Endodermal cell (in vitro differentiated cells): ENCODE measurements at places on chromosomes 16 and 17. TPM values are rescaled to one million over a fixed set of nuclear protein-coding genes. Genes with fewer than 3 reads are reported as not detected.

Gene ZG16
- total RNA-seq, result not detected in 2 replicates

DNA sequence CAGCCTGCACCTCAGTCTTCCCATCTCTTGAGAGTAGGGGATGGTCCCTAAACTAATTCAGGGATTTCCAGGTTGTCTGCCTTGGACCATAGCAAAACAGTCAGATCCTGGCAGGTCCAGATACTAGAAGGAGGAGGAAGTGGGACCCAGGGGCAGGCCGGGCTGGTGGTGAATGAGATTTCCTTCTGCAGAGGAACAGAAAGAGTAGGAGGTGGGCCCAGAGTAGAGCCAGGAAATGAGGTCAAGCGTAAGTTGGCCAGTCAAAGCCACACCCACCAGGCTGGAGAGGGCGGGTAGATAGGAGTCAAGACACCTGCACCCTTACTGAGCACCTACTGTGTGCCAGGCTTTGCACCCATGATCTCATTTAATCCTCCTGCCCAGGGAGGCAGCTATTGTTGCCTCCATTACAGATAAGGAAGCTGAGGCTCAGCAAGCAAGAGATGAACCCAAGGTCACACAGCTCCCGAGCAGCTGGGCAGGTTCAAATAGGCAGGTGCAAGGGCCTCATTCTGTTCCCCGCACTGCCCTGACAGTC lies 2.6 kb downstream of the CDH5 start:
- no peak overlapping the region for H3K27ac ChIP-seq
- peak; percentile 57 for DNase-seq
- H3K4me1 ChIP-seq, result peaks cover 5% of the 10 kb centered on the region
- H3K36me3 ChIP-seq, result no peaks in the 10 kb centered on the region
- H3K4me3 ChIP-seq, result no peak overlapping the region
- H3K27me3 ChIP-seq, result no peaks in the 10 kb centered on the region

Gene WNT9B
- total RNA-seq, result 0.27 and 0.33 TPM in 2 replicates

GRCh38 chr17:1216217-1217088 lies 36.7 kb upstream of the ABR start:
- peaks cover 7% of the 10 kb centered on the region for H3K4me1 ChIP-seq
- H3K27ac ChIP-seq, result peak overlapping the region; percentile 49
- H3K4me3 ChIP-seq, result no peak overlapping the region

DNA sequence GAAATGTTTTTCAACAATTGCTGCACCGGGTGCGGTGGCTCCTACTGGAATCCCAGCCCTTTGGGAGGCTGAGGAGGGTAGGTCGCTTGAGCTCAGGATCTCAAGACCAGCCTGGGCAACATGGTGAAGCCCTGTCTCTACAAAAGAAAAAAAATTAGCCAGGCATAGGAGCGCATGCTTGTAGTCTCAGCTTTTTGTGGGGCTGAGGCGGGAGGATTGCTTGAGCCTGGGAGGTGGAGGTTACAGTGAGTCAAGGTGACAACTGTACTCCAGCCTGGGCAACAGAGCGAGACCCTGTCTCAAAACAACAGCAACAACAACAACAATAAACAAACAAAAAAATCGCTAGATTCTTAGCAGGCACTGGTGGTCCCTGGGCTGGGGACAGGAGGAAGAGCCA lies 28.5 kb downstream of the IL21R start:
- DNase-seq, result no peak
- no peak overlapping the region for H3K4me3 ChIP-seq

Gene CEP112
- total RNA-seq, result 14.4 to 21.6 TPM (median 21.4 TPM) in 3 replicates

DNA sequence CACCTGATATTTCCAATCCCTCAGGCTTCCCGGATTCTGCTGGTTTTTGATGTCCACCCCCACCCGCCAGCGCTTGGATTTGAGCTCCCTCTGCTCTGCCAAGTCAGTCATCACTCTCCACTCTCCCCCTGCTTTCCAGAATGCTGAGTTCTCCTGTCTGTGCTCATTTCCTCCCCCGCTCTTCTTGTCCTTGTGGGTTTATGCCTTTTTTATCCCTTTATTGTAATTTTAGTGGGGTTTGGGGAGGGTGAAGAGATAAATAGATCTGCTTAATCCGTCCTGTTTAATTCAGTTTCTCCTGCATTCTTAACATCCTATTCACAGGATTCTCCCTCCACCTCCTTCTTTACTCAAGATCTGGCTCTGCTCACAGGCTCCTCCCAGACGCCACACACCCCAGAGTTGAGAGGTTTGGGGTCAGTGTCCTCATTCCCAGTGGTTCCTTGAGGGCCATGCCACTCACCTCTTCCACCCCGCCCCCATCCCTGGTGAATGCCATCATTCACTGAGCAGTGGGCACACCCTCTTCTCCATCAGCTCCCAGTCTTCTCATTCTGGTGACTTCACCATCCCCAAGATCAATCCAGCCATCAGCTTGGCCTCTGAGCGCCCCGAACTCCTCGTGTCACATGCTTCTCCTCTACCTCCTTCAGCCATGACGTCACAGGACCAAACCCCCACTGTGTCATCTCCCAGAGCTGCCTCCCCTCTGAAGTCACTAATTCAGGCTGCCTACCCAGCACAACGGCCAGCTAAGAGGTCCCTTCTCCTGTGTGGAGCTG lies 15.1 kb upstream of the GUCY2D start:
- no peak overlapping the region for H3K27ac ChIP-seq
- no peak for DNase-seq
- no peak overlapping the region for H3K4me3 ChIP-seq
- H3K36me3 ChIP-seq, result no peaks in the 10 kb centered on the region

Gene EVI2A
- total RNA-seq, result not detected in 3 replicates

- no peaks in the 10 kb centered on the region for H3K27me3 ChIP-seq
- H3K4me3 ChIP-seq, result no peak overlapping the region
- DNase-seq, result peak; percentile 22
Observed at GRCh38 chr16:80594756-80595155, 54.0 kb downstream of the DYNLRB2 start.

Gene TPSD1
- not detected in 2 replicates for total RNA-seq

- H3K27ac ChIP-seq, result no peak overlapping the region
- no peaks in the 10 kb centered on the region for H3K36me3 ChIP-seq
- no peaks in the 10 kb centered on the region for H3K27me3 ChIP-seq
- DNase-seq, result peak; percentile 68
- peaks cover 13% of the 10 kb centered on the region for H3K4me1 ChIP-seq
- H3K4me3 ChIP-seq, result no peak overlapping the region
Observed at GRCh38 chr16:78505544-78506366, 406.3 kb downstream of the WWOX start.

DNA sequence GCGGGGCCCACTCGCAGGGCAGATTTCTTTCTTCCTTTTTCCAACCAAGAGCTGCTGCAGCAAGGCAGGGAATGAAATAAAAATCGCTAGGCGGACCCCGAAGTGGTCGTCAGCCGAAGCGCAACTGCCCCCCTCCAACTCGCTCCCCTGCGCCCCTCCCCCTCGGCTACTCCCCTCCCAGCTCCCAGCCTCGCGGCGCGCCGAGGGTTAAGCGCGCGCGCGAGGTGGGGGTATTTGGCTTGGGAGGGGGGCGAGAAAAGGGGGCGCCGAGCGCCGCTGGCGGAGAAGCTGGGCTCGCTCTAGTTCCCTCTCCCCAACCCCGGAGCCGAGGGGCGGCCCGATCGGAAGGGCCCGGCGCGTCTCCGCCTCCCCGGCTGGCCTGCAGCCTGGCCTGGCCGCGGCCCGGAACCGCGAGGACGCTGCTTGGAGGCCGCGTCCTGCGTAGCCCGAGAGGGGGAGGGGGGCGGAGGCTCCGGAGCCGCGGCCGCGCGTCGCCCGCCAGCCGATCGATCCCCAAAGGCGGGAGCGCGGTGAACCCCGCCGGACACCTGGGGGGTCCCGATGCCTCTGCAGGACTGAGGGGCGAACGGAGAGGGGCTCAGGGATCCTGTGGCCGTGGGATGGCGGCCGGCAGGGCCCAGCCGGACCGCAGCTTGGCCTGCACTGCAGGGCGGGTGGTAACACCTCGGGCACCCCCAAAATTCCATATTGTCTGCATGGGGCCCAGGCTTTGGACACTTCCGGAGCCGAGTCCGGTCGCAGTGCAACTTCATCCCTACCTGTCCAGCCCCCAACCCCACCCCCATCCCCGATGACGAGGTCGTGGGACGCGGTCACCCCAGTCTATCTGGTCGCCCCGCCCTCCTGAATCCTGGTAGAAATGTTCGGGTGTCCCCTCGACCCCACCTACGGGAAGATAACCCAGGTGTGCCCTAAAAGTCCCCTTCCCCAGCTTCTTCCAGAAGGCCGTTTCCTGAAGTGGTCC lies 4.9 kb upstream of the CBX4 start:
- H3K36me3 ChIP-seq, result no peaks in the 10 kb centered on the region
- H3K27me3 ChIP-seq, result peaks cover 85% of the 10 kb centered on the region
- H3K27ac ChIP-seq, result no peak overlapping the region
- H3K4me1 ChIP-seq, result no peaks in the 10 kb centered on the region
- peak overlapping the region; percentile 74 for H3K4me3 ChIP-seq
- DNase-seq, result peak; percentile 89

- no peak overlapping the region for H3K27ac ChIP-seq
- H3K36me3 ChIP-seq, result no peaks in the 10 kb centered on the region
- DNase-seq, result peak; percentile 9
- H3K27me3 ChIP-seq, result no peaks in the 10 kb centered on the region
Observed at GRCh38 chr17:57187391-57187790, 68.9 kb upstream of the MSI2 start.

GRCh38 chr17:40153603-40154236 lies 13.4 kb downstream of the CASC3 start:
- H3K36me3 ChIP-seq, result peaks cover 78% of the 10 kb centered on the region
- H3K4me1 ChIP-seq, result no peaks in the 10 kb centered on the region
- H3K4me3 ChIP-seq, result no peak overlapping the region
- H3K27me3 ChIP-seq, result no peaks in the 10 kb centered on the region
- DNase-seq, result no peak
